ENCODE measurements at places on chromosomes 11 and 22.
A peak's percentile ranks its signal among the peaks of the same experiment; 100 is the strongest.

DNA sequence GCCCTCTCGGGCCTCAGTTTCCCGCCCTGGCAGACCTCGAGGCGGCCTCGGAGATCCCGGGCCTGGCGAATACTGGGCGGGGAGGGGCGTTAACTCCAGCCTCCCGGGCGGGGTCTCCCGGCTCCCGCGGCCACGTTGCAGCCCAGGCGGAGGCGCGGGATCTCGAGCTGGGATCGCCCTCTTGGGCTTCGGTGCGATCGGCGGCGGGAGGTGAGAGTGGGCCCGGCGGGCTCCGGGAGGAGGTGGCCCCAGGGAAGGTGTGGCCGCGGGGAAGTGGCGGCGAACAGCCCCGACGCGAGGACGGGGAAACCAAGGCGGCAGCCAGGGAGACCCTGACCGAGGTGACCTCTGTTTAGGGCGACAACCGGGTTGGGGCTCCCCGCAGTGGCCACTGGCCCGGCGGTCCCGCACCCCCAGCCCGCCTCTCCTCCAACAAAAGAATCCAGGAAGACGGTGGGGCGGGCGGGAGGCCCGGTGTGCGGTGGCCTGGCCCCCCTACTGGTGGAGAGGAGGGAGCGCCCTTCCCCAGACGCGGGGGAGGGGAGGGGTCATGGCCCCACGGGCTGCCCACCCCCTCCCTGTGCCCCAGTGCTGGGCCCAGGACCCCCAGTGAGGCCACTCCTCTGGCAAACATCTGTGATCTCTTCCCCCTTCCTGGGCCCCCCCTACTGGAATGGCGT is at the start of gene PHETA2:
PHETA2 (plus strand) TSS at position 117 of the 680 bp plus-strand sequence. CDS start 3,046 bp downstream, outside the sequence.
- peak; percentile 89 for DNase-seq

- DNase-seq = no peak
These were observed 712.0 kb downstream of the TBC1D22A start for GRCh38 chr22:47474464-47474863.

DNA sequence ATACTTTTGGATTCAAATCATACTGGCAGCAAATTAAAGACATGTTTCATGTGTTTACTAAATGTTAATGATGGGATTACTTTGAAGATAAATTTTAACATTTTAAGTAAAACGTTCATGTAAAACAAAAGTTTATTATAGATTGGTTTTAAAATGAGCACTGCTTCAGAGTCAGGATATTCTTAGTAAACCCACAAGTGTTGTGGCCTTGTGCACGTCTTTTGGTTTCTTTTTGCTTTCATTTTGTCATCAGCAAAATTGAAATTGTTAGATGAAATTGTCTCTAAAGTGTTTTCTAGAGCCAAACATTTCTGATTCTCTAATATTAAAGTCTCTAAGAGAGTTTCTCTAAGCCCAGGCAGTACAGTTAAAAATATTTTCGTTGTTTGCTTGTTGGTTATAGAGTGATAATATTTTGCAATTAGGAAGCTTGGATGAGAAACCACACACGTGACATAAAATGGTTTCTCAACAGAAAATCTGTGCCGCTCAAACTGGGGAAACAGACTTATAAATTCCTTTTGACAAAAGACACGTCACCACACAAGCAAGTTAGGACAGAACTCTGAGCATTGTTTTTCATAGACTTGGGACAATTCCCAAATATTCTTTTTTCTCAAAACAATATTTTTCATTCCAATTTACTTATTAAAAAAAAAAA is 164.4 kb downstream of the TEAD1 start:
- no peak for DNase-seq

GRCh38 chr11:65124480-65125196 is 2.5 kb downstream of the MRPL49 start:
- peak; percentile 54 for DNase-seq

DNA sequence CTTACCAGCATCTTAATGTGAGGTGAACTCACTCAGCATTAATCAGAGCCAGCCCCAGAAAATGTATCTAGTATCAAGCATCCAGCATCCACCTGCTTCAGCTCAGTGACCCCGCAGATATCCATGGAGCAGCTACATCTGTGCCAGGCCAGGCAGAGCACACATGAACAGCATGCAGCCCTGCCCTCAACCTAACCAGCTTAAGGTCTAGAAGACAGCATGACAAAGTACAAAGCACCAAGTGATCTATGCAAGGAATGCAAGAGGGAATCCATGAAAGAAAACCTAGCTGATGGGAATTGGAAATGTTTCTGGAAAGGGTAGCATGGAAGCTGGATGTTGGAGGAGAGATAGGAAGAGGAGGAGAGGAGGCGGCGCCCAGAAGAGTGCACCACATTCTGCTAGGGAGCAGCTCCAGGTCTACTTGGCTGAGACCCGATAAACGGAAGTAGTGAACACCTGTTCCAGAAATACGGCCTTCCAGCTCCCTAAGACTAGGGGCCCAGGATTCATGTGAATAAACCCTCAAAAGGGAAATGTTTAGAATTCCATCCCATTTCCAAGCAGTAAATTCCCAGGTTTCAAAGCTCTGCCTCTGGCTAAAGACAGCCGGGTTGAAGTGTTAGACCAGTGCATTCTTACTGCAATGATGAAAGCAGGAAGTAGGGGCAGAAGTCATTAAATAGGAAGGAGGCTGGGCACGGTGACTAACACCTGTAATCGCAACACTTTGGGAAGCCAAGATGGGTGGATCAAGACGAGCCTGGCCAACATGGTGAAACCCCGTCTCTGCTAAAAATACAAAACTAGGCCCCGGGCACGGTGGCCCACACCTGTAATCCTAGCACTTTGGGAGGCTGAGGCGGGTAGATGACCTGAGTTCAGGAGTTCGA is 23.5 kb upstream of the L3MBTL2 start:
- DNase-seq = no peak

DNA sequence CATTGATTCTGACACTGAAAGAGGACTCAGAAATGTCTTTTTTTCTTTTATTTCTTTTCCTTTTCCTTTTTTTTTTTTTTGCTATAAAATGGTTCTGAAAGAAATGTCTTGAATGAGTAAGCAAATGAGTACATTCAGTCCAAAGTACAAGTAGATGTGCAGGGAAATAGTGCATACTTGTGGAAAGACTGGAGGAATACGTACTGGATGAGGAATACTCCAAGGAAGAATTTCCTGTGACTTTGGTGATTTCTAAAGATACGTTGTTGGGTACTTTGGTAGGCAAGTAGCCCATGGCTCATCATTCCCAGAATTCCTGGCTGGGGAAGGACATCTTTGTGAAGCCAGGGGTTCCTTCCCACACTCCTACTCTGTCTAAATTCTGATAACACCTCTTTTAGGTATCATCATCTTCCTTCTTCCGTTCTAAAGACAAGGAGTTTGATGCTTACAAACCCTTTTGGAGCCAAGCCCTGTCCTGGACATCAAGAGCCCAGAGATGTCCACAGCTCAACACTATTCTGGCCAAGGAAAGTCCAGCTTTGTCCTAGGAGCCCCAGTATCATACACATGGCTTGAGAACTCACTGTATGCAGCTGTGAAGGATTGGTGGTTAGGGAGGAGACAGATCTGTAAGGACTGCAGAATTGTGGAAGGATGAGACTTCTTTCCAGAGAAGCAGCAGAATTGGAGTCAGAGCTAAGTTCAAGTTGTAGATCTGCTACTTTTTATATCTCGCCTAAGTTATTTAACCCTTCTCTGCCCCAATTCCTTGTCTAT is 4.8 kb upstream of the NUP98 start:
- DNase-seq = no peak

- peak; percentile 62 for DNase-seq
These were observed 92.2 kb upstream of the SORL1-AS1 start for GRCh38 chr11:121544956-121545355.

DNA sequence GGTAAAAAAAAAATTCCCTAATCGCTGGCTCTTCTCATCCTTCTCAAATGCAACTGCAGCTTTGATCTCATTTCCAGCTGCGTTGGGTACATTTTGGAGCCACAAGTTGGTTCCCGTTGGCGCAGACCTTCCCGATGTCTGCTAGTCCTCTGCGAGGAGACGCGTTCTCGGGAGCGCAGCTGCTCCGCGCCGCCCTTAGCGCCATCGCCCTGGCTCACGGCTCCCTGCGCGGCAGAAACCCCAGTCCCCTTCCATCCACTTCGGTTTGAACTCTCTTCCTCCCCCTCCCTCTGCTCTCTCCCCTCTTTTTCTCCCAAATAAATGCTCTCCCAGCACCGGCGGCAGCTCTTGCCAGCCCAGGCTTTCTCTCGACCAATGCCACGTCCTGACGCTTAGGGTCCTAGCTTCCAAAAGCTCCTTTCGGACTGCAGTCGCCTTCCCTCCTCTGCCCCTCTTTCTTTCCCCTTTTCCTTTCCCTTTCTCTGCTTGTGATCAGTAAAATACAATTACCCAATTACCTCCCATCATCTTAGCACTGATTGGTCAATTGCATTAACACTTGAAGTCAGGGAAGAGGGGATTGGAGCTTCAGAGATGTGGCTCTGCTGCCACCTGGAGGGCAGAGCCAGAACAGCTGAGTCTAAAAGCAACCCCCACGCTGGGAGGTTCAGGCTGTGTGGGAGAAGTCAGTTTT is 1165.7 kb downstream of the LRRC4C start:
- DNase-seq = peak; percentile 76

- DNase-seq = no peak
These were observed 98.5 kb downstream of the CYP2R1 start for GRCh38 chr11:14793546-14793945.

GRCh38 chr11:134443246-134443645 is 31.2 kb upstream of the B3GAT1 start:
- no peak for DNase-seq

GRCh38 chr11:6705905-6706535 is 22.9 kb upstream of the MRPL17 start:
- DNase-seq = peak; percentile 82

DNA sequence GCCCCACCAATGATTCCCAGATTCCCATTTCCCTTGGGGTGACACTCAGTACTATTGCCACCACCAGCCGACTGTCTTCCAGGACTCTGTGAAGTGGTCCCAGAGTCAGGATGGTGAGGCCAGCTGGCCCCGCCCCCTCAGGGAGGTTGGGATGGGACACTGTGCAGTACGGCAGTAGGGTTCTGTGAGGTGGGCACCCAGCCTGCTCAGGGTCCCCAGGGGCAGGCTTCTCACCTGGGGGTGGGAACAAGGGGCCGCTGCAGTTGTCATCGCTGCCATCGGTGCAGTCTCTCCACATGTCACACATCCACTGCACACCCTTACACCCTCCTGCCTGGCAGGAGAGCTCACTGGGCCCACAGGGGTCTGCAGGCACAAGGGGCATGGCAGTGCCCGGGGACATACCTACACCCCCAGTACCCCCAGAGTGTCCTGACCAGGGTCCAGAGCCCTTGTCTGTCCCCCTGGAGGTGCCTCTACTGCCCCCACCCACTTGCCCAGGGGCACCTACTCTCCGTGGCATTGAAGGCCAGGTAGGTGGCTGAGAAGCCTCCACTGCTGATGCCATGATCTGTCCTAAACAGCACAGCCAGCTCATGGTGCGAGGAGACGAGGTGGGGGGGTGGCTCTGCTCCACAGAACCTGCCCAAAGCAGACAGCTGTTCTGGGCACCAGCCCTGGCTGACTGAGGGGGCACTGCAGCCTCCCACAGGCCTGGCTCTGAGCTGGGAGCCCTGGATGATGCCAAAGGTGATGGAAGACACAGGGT is 1.9 kb upstream of the C1QTNF5 start:
- no peak for DNase-seq

- DNase-seq = peak; percentile 59
These were observed 827 bp downstream of the PHF21B start for GRCh38 chr22:45008751-45009605.

- DNase-seq = no peak
These were observed 122.2 kb downstream of the COMMD9 start for GRCh38 chr11:36167073-36167472.

DNA sequence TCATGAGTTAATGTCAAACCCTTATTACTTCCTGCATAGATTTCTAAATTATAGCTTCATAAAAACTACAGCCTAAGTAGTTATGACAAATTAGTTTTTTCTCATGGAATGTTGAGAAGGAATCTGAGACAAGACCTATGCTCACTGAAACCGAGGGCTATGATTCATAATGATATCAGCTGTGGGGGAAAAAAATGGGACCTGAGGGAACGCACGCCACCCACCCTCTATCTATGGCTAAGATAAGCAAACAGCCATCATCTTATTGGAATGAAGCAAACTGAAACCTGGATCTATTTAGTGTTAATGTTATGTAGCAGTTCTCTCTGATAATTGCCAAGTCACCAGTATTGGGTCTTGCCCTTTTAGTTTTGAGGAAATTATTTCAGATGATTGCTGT is 906.9 kb upstream of the RAG2 start:
- no peak for DNase-seq

GRCh38 chr11:16776711-16777612 is 38.5 kb downstream of the C11orf58 start:
- DNase-seq = no peak

DNA sequence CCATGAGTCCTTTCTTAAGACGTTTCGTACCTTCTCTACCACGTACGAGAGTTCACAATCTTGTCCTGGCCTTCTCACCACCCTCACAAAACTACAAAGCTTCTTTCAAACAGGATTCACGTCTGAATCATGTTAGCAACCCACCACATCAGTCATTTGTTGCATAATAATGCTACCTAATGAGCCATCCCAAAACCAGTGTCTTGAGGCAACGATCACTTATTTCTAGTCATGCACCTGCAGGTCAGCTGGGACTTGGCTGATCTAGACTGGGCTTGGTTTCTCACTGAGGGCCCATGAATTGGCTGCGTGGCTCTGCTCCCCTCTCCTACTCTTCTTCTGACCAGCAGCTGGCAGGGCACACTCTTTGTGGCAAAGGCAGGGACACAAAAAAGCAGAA is 28.3 kb downstream of the LARGE1 start:
- DNase-seq = no peak

DNA sequence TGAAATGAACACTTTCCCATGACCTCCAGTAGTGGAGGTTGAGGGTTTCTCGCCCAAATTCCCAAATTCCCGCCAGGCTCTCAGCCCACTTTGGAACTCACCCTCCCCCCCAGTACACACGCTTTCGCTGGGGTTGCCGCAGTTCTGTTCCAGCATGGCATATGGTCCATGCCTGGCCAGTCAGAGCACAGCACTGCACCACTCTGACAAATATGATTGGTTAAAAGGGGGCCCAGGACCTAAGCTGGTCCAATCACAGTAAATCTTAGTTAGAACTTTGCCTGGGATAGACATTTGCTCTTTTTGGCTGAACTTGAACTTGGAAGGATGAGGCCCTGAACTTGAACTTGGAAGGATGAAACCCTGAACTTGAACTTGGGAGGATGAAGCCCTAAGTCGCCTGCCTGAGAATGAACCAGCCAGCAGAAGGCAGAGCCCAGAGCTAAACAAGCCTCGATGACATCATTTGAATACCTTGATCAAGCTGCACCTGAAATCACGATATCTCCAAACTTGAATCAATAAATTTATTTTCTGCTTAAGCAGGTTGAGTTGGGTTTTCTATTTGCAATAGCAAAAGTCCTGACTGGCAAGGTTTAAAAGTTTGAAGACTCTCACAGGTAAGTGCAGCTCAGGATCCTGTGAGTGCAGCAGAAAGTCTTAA is 12.6 kb upstream of the SSTR3 start:
- no peak for DNase-seq
